Left ventricle myocardium inferior (tissue), 1 donor: ENCODE measurements at places on chromosomes 16 and 17.

DNA sequence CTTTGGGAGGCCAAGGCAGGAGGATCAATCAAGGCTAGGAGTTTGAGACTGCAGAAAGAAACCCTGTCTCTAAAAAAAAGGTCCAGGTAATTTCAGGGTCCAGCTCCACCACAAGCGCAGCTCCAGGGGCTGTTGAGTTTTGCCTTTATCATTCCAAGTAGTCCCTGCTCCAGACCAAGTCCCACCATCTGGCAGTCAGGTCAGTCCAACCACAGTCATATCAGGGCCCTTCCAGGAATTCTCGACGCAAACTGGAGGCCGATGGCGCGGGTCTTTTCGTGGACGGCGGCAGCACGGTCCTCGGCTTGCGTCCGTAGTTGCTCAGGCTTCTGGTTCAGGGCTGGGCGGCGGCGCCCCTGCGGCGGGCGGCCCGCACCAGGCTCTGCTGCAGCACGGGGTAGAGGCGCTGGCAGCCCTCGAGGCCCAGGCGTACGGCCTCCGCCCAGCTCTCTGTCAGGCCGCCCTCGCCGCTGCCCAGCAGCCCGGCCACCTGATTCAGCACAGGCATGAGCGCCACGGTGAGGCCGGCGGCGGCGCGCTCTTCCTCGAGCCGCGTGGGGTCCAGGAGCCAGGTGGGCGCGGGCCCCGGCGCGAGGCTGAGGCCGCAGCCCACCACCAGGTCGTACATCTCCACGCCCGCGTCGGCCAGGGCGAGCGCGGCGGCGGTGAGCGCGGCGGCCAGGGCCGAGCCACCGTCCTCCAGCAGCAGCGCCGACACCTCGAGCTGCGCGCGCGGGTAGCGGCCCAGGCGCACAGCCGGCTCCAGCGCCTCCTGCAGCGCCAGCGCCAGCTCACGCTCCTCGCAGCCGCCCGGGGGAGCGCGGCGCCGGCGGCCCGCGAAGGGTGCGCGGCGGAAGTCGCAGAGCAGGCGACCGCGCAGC, 752 bp downstream of the EXOSC6 start:
- DNase-seq, result no peak

DNA sequence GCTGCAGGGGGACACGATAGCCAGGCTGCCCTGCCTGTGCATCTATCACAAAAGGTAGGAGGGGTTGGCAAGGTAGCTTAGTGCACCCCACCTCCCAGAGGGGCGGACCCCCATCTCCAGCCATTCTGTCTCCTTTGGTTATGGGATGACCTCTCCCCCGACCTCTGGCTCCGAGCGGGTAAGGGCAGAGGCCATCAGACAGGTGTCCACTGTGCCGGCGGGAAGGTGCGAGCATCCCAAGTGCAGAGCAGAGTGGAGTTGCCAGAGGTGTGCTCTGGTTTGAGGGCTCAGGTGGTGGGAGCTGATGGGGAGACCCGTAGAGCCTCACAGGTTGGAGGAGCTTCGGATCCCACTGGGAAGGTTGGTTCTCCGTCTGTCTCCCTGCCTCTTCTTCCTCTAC, 11.7 kb downstream of the LDHD start:
- no peak for DNase-seq

DNA sequence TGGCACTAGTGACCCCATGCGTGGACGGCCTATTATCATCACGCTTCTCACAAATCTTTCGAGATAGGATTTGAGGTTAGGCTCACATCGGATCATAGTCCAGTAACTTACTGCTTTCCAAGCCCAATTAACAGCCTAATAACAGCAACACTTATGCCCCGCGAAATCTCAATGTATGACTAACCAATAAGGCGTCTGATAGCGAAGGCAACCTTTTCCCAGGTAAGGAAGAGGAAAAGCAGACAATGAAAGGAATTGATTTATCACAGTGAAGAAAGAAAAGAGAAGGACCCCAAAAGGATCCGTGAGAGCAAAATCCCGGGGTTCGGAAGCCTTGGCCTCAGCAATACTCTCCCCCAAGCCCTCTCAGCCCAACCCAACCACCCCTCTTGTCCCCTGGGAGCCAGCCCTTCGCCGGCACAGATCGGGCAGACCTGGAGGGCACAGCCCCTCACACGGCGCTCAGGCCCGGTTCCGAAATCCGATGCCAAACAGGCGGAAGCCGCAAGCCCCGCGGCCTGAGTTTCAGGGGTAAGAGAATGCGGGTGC, 534 bp downstream of the GPATCH8 start:
- DNase-seq, result no peak

GRCh38 chr17:75842963-75843576, 1.1 kb downstream of the UNC13D start:
- no peak for DNase-seq

DNA sequence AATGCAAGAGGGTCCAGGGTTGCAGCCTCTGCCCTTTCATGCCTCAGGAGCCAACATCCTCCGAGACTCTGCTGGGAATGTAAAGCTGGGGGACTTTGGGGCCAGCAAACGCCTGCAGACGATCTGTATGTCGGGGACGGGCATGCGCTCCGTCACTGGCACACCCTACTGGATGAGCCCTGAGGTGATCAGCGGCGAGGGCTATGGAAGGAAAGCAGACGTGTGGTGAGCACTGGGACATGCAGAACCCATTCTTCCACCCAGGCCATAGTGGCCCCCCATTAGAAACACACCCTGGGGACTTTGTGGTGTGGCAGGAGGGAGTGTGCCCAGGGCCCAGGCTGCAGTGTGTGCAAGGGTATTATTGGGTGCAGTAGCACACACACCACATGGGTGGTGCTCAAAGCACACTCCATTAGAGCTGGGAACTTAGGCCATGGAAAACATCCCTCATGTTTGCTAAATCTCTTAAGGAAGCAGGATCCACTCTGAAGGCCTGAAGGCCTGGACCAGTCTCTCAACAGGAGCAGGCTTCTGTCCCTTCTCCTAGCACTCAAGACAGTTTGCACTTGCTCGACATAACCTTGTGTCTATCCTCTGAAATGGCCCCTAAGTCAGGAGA, 7.6 kb downstream of the LIMD2 start:
- DNase-seq, result no peak

DNA sequence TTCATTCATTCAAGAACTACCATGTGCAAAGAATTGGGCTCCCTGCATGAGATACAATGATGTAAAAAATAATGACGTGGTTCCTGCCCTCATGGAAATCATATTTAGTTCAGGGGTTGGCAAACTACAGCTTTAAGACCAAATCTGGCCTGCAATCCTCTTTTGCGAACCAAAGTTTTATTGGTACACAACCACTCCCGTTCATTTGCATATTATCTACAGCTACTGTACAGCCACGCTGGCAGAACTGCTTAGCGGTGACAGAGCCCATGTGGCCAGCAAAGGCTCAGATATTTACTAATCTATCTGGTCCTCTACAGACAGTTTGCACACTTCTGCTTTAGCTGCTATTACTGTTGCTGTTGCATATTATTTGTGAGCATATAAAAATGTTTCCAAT, 167.7 kb downstream of the XYLT1 start:
- DNase-seq, result no peak

- peak; percentile 85 for DNase-seq
These were observed 45.0 kb downstream of the B9D1 start for GRCh38 chr17:19317359-19318095.

- DNase-seq, result no peak
These were observed 708 bp downstream of the BAIAP2 start for GRCh38 chr17:81035521-81036196.

GRCh38 chr17:38509772-38510420, 81.6 kb downstream of the ARHGAP23 start:
- DNase-seq, result no peak

- DNase-seq, result no peak
These were observed 32.2 kb upstream of the CCL2 start for GRCh38 chr17:34222722-34223497.

DNA sequence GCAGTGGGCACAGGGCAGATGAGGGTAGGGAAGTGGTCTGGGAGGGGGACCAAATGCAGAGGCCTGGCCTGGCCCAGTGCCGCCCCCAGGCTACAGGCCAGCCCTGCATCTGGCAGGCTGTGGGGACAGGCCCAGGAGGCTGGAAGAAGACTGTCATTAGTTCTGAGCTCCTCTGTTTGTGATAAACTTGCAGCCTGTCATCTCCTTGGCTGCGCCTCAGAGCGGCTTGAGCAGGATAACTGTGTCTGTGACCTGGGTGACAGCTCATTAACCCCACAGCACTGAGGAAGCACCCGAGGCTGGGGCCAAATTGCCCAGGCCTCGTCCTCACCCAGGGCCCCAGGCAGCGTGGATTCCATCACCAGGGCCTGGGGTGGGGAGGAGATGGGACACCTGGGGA, 23.9 kb downstream of the ABCC3 start:
- no peak for DNase-seq

DNA sequence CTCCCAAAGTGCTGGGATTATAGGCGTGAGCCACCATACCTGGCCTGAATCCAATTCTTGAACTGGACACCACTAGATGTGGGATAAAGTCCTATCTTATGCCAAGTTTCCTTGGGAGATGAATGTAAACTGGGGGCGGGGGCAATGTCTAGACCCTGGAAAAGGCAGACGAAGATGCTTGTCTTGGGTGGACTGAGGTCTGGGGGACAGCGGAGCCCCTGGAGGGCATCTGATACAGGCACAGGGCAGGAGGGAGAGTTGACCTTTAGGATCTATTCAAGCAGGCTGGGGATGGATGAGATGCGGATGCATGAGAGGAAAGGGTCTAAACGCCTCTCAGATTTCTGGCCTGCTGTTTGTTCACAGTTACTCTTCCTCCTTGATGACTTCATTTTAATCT, 11.7 kb downstream of the C1QTNF1 start:
- DNase-seq, result no peak

DNA sequence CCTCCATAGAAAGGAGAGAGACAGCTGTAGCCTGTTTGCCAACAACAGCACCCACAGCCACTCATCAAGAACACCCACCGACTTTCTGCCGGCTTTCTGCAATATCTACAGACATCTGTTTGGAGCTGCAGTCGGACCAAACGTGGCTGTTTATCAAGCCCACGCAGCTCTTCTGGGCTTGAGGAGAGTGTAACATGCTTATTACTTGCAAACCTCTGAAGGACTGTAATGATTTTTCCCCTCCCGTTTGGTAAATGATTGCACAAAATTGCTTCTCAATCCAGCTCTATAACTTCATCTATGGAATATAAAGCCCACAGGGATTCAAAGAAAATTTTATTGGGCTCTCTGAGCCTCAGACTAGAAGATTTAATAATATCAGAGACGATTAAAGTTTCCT, 100.5 kb downstream of the VAT1L start:
- DNase-seq, result no peak

- no peak for DNase-seq
These were observed 114.5 kb downstream of the GAS7 start for GRCh38 chr17:10083864-10084263.

DNA sequence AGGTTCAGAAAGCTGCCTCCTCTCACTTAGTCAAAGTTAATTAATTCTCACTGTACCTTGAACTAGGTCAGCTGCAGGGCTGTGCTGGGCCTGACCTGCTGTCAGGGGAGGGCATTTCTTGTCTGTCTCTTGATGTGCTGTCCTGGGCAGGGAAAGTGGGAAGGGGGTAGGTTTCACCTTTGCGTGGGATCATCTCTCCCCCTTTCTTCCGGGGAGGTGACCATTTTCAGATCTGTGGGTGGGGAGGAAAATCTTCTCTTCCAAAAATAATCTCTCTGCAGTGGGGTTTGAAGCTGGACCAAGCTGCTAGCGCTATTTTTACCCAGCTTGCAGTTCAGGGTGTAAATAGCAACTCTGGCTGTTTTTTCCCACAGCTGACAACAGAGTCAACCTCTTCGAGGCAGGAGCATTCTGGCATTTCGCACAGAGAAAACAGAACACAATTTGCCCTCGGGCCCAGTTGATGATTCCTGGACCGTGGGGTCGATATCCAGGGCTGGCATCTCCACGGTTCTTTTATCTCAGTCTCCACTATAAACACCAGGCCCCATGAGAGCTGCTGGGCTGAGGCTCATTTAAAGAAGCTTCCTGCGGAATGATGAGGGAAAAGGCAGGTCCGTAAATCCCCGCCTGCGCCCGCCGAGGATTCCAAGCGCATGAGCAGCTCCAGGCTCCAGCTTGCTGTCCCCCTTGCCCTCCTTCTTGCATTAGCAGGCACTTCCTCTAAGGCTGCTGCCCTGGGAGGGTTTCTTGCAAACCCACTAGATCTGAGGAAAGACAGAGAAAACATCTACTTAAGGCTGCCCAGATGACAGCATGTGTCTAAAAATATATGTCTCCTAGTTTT, 93.9 kb downstream of the YPEL2 start:
- DNase-seq, result peak; percentile 41

DNA sequence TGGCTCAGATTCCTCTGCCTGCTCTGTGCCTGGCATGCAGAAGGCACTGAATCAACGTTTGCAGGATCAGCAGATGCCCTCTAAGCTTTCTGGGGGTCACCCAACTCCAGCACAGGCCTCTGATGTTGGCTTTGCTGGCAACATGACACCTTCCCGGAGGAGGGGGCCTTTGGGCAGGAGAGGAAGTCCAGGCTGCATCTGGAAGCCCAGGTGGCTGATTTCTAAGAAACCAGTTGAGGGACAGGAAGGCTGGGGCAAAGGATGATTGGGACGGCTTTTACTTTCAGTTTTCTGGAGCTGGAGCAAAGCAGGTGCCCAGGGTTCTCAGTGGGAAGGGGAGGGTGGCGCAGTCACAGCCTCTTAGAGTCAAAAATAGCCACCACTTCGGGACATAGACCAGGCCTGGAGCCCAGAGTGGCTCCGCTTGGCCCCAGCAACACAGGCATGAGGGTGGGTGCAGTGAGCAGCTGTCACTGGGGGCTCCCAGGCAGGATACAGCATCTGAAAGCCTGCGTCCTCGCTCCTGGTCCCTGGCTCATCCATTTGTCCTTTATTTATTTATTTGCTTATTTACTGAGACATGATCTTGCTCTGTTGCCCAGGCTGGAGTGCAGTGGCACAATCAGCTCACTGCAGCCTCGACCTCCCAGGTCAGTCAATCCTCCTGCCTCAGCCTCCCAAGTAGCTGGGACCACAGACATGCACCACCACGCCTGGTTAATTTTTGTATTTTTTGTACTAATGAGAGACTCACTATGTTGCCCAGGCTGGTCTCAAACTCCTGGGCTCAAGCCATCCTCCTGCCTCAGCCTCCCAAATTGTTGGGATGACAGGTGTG, 15.1 kb downstream of the SOCS1 start:
- peak; percentile 51 for DNase-seq

DNA sequence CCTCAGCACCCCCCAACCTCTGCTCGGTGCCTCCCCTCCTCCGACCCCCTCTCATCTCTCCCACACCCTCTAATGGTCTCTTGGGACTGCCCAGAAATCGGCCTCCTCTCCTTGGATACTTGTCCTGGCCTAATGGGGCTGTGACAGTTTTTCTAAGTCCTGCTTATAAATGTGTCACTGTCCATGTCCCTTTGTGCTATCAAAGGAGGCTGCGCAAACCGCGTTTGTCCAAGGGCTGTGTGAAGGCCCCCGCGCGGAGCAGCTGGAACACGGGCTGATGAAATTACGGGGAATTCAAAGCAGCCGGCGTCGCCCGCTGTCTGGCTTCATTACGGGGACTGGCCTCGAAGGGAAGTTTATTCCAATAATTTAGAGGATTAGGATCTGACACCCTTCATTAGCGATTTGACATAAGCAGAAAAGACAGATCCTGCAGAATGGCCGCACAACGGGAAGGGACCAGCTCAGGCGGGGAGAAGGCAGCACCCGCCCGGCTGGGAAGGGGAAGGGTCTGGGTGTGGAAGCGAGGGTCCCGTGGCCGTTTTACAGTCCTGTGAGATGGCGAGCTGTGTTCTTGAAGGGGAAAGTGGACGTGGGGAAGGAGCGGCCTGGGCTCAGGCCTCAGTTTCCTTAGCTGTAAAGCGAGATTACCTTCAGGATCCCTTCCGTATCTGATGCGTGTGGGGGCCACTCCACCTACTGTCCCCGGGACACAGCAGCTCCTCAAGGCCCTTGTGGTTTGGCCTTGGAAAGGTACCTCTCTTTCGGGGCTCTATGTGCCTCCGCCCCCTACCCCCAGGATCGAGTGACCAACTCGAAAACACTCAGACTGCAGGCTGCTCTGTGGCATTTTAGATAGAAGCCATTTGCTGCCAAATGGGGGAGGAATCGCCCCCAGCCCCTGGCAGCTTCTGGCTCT, 1.6 kb upstream of the WFIKKN2 start:
- no peak for DNase-seq
